ENCODE measurements at places on chromosomes 1 and 21. TPM values are rescaled to one million over a fixed set of nuclear protein-coding genes. Genes with fewer than 3 reads are reported as not detected.

SPRR1B gene
- total RNA-seq: not detected

SLC2A5 gene
- 0.32 TPM for total RNA-seq

ATAD3C gene
- 3.5 TPM for total RNA-seq

DNA sequence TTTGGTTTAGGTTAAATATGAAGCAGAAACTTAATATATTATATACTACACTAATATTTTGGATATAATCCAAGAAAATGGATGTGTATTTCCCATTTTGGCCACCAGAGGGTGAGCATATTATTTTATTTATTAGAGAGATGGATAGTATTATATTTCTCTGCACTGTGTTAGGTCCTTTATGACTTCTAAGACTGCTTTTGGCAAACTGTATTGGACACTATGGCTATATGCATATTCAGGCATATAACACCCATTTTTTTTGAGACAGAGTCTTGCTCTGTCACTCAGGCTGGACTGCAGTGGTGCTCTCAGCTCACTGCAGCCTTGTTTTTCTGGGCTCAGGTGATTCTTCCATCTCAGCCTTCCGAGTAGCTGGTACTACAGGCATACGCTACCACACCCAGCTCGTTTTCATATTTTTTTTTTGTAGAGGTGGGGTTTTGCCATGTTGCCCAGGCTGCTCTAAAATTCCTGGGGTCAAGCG lies 17.8 kb upstream of the PGM1 start:
- DNase-seq: no peak

GRCh38 chr1:11682799-11683198 lies 1.9 kb upstream of the MAD2L2 start:
- no peak for DNase-seq

DNA sequence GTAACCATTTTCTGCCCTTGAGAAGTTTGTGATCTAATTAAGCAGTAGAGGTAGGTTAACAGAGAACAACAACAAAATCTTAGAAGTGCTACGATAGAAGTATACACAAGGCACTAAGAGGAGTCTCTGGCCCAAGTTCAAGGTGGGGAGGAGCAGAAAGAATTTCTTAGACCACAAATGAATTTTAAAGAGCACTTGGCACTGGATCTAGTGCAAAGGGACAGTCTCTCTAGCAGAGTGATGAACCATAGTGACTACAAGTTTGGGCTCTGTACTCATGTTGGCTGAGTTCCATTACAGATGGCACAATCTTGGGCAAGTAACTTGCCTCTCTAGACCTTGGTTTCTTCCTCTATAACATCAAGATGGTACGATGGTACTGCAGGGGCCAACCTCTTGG lies 33.3 kb upstream of the PIGC start:
- DNase-seq: no peak

- no peak for DNase-seq
Measured at GRCh38 chr21:36103434-36103833, 31.4 kb upstream of the CBR3 start.

All from omental fat pad (tissue), 4 donors.